ENCODE measurements at places on chromosomes 3 and 15. TPM values are rescaled to one million over a fixed set of nuclear protein-coding genes. Genes with fewer than 3 reads are reported as not detected.
A peak's percentile ranks its signal among the peaks of the same experiment; 100 is the strongest.

DNA sequence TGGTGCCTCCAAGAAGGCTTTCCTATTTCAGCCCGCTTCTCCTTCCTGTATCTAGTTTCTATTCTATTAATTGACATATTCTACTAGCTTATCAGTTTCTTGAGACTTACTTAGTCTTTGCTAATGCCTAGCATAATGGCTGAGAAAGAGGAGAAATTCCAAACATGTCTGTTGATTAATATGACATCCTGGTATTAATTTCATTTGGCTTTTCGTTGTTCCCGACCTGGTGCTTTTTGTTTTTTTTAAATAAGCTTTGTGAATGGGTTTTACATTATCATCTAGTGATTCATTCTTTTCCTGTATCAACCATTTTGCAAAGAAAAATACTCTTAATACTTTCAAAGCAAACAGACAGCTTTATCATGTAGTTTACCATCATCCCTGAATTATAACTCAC is 13.1 kb downstream of the WDR53 start:
- H3K4me1 ChIP-seq = no peaks in the 10 kb centered on the region
- H3K27me3 ChIP-seq = no peaks in the 10 kb centered on the region
- peaks cover 6% of the 10 kb centered on the region for H3K36me3 ChIP-seq
- DNase-seq = no peak

DNA sequence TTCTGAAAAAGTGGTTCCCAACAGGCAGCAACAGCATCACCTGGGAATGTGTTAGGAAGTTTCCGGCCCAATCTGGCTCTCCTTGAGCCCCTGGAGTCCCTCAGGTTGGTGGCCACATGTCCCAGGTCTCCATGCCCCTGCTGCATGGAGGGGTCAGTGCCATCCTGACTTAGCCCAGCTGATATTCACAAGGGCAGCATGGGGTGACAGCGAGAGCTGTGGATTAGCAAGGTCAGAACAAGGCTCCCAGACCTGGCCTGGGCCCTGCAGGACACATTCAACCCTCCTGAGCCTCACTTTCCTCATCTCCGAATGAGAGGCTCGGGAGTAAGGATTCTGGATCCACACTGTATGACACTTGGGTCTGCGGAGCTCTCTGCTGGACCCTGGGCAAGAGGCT is 243.8 kb upstream of the TLE3 start:
- DNase-seq = no peak
- H3K4me3 ChIP-seq = no peak overlapping the region
- peaks cover 2% of the 10 kb centered on the region for H3K27me3 ChIP-seq
- H3K27ac ChIP-seq = no peak overlapping the region
- peaks cover 10% of the 10 kb centered on the region for H3K4me1 ChIP-seq

GRCh38 chr3:190731596-190731995 is 130.9 kb downstream of the GMNC start:
- H3K27ac ChIP-seq = no peak overlapping the region
- no peaks in the 10 kb centered on the region for H3K36me3 ChIP-seq
- H3K4me3 ChIP-seq = no peak overlapping the region

Gene SSUH2
- total RNA-seq = 1.1 TPM

GRCh38 chr3:77539014-77539413 is 499.1 kb downstream of the ROBO2 start:
- no peak overlapping the region for H3K27ac ChIP-seq
- H3K27me3 ChIP-seq = no peaks in the 10 kb centered on the region
- no peaks in the 10 kb centered on the region for H3K4me1 ChIP-seq
- DNase-seq = no peak
- H3K36me3 ChIP-seq = no peaks in the 10 kb centered on the region

Gene CA12
- 2.2 TPM for total RNA-seq

Gene CLDN18
- total RNA-seq = not detected

Gene IL16
- total RNA-seq = 3.9 TPM

Gene MAGI1
- 14.1 TPM for total RNA-seq

Gene CCR8
- total RNA-seq = not detected

GRCh38 chr3:88882121-88882520 is 225.3 kb upstream of the EPHA3 start:
- no peak for DNase-seq
- H3K4me1 ChIP-seq = no peaks in the 10 kb centered on the region
- H3K27ac ChIP-seq = no peak overlapping the region

GRCh38 chr3:107429320-107430181 is 52.3 kb downstream of the CCDC54 start:
- peak overlapping the region; percentile 87 for H3K27ac ChIP-seq
- no peaks in the 10 kb centered on the region for H3K36me3 ChIP-seq
- peak; percentile 88 for DNase-seq
- H3K27me3 ChIP-seq = peaks cover 4% of the 10 kb centered on the region
- peaks cover 19% of the 10 kb centered on the region for H3K4me1 ChIP-seq

GRCh38 chr3:52532838-52533622 is 627 bp downstream of the NT5DC2 start:
- peaks cover 63% of the 10 kb centered on the region for H3K4me1 ChIP-seq
- no peak overlapping the region for H3K27ac ChIP-seq
- H3K4me3 ChIP-seq = peak overlapping the region; percentile 55
- peak; percentile 42 for DNase-seq
- H3K27me3 ChIP-seq = no peaks in the 10 kb centered on the region

GRCh38 chr3:130849091-130849552 is 44.8 kb upstream of the ATP2C1 start:
- H3K36me3 ChIP-seq = no peaks in the 10 kb centered on the region
- H3K4me1 ChIP-seq = peaks cover 9% of the 10 kb centered on the region
- peak; percentile 39 for DNase-seq

DNA sequence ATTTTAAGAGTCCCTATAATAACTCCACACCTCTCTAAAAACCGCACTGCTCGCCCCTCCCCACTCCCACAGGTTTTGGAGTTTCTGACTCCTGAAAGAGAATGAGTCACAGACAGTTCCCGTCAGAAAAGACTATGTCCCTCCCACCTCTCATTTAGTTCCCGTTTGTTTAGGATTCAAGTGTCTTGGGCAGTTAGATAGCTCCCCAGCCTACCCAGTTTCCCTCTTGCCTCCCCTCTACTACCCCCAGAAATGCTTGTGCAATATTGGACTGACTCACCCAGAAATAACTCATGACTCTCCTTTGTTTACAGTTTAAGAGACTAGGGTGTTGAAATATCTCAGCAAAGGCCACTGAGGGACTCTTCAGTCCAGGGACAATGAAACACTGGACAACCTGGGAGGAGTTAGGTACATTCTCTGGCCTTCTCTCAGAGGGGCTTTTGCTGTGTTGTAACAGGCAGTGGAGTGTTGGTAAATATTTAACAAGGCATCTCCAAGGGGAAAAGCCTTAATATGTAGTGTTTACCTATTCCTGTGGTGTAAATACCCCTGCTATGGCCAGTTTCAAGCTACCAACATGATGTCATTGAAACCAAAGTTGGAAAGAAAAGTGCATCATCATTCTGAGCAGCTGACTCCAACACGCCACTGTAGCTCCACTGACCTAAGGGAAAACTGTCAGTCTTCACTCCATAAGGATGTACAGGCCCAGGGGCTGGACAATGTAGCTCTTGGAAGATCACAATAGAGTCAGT is 96.1 kb upstream of the CHD2 start:
- peaks cover 18% of the 10 kb centered on the region for H3K4me1 ChIP-seq
- H3K27ac ChIP-seq = peak overlapping the region; percentile 78
- H3K27me3 ChIP-seq = no peaks in the 10 kb centered on the region
- H3K36me3 ChIP-seq = no peaks in the 10 kb centered on the region

DNA sequence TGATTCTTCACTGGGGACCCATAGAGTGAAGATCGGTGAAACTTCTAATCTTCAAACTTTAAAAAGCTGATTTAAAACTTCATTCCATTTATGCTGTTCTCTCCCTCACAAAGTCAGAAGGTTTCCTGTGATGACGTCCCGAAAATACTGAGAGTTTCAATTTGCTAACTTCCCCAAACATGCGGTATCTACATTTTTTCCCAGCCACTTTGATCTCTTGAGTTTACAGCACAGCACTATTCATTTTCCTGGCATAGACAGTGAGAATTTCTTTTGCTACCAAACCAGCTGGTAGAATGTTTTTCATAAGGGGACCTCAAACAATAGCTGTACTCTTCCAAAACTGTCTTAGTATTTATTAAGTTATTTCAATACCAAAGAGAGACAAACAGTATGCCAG is 156.8 kb downstream of the LSAMP start:
- H3K4me3 ChIP-seq = no peak overlapping the region
- H3K4me1 ChIP-seq = no peaks in the 10 kb centered on the region
- H3K27me3 ChIP-seq = no peaks in the 10 kb centered on the region
- no peaks in the 10 kb centered on the region for H3K36me3 ChIP-seq
- H3K27ac ChIP-seq = peak overlapping the region; percentile 9

Gene CATSPER2
- total RNA-seq = 0.93 TPM

DNA sequence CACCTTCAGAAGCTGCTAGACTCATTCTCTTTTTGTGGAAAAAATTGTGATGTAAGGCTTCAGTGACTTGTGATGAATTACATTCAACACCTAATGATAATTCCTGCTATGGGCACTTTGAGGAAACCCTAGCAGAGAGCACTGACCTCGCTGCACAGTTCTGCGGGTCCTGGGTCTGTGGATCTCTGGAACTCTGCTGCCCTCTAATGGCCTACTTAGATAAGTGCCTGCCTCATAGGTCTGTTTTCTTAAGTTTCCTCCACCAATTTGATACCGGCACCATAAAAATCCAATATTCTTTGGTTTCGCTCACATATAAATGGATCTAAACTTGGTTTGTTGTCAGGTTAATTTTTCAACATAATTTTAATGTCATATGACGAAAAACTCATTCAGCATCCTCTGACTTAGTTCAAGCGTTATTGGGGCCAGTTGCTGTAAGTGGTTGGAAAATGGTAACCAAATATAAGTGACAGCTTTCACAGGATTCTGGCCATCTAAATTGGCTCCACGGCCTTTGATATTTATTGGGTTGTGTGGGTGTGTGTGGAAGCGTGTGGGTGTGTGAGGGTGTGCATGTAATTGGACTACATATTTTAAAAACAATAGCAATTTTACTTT is 10.4 kb downstream of the SLITRK3 start:
- no peak overlapping the region for H3K27ac ChIP-seq
- H3K4me1 ChIP-seq = no peaks in the 10 kb centered on the region
- no peak overlapping the region for H3K4me3 ChIP-seq
- DNase-seq = peak; percentile 64

Gene LYZL4
- not detected for total RNA-seq

- no peaks in the 10 kb centered on the region for H3K4me1 ChIP-seq
- no peak for DNase-seq
- H3K36me3 ChIP-seq = no peaks in the 10 kb centered on the region
Measured at GRCh38 chr3:94373456-94373855, 310.6 kb downstream of the NSUN3 start.

Gene SPTBN5
- total RNA-seq = 6.3 TPM

Gene GOLGA6L26
- 0.18 TPM for total RNA-seq

DNA sequence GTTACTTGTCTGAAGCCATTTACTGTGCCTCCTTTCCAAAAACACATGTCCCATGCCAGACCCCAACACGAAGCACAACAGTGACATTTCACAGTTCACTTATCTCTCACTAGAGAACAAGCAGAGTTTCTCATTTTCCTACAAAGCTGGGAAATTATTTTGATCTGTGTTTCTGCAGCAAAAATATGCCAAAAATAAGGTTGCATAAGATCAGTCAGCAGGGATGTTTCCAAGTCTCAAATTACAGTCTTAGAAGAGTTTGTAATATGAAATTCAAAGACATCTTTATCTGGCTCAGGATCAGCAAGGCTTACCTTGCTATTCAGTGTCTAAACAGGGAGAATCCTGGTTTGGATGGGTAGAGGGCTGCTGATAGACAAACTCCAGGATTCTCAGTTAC is 75.5 kb downstream of the GJD2 start:
- H3K36me3 ChIP-seq = no peaks in the 10 kb centered on the region
- no peaks in the 10 kb centered on the region for H3K4me1 ChIP-seq
- peaks cover 2% of the 10 kb centered on the region for H3K27me3 ChIP-seq
- H3K27ac ChIP-seq = no peak overlapping the region

GRCh38 chr3:853489-853888 is 239.3 kb upstream of the CNTN6 start:
- H3K4me3 ChIP-seq = no peak overlapping the region
- H3K36me3 ChIP-seq = no peaks in the 10 kb centered on the region
- H3K27ac ChIP-seq = no peak overlapping the region
- no peak for DNase-seq
- H3K27me3 ChIP-seq = no peaks in the 10 kb centered on the region
- H3K4me1 ChIP-seq = no peaks in the 10 kb centered on the region

DNA sequence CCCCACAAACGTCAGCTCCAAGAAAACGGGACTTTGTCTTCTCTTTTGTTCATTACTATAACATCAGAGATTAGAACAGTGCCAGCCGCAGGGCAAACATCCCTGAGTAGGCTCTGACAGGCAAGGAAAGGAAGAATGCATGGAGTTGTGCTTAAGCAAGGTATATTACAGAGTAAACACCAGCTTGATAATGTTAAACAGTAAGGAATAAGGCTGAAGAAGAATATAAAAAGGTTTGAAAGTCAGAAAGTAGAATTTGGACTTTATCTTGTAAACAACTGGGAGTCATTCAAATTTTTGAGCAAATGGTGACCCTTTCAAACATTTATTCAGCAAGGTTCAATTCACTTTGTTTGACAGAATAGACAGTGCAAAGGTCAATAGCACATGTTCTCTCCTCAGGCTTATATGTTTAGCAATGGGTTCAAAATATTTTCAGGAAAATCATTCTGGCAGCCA is 11.0 kb downstream of the GABPB1 start:
- H3K4me3 ChIP-seq = no peak overlapping the region
- no peak for DNase-seq
- no peaks in the 10 kb centered on the region for H3K36me3 ChIP-seq
- H3K27ac ChIP-seq = no peak overlapping the region
- H3K27me3 ChIP-seq = no peaks in the 10 kb centered on the region

GRCh38 chr3:101680466-101680865 is 3.5 kb upstream of the ZBTB11 start:
- no peaks in the 10 kb centered on the region for H3K27me3 ChIP-seq
- H3K4me3 ChIP-seq = no peak overlapping the region
- no peak for DNase-seq
- H3K4me1 ChIP-seq = peaks cover 19% of the 10 kb centered on the region

DNA sequence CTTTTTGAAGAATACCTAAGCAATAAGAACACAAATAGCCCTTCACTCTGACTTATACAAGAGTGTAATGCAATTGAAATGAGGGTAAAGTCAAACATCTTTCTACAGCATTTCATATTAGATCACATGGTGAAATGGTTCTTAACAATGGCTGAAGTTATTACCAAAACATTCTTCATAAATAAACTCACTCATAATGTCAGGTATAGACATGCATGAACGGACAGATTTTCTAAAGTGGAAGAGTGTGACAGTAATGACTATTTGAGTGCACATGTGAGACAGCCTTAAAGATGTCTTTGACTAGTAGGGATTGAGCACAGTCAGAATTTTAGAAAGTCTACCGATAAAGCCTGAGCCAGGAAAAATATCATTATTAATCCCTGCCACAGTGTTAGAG is 471.0 kb downstream of the ZPLD1 start:
- no peaks in the 10 kb centered on the region for H3K4me1 ChIP-seq
- no peak for DNase-seq
- H3K36me3 ChIP-seq = no peaks in the 10 kb centered on the region
- H3K4me3 ChIP-seq = no peak overlapping the region
- no peak overlapping the region for H3K27ac ChIP-seq

Gene EPB42
- total RNA-seq = 2.1 TPM

GRCh38 chr3:80618295-80619256 is 850.8 kb upstream of the ROBO1 start:
- no peak overlapping the region for H3K4me3 ChIP-seq
- no peaks in the 10 kb centered on the region for H3K27me3 ChIP-seq
- no peak overlapping the region for H3K27ac ChIP-seq
- no peaks in the 10 kb centered on the region for H3K4me1 ChIP-seq

Gene MAP4
- total RNA-seq = 189 TPM

- DNase-seq = peak; percentile 17
Measured at GRCh38 chr3:107543666-107544065, 20.9 kb downstream of the BBX start.

All from muscle of leg (tissue), 16 donors.